Right renal cortex interstitium (tissue), 3 donors: ENCODE measurements at places on chromosomes 5 and 9.

DNA sequence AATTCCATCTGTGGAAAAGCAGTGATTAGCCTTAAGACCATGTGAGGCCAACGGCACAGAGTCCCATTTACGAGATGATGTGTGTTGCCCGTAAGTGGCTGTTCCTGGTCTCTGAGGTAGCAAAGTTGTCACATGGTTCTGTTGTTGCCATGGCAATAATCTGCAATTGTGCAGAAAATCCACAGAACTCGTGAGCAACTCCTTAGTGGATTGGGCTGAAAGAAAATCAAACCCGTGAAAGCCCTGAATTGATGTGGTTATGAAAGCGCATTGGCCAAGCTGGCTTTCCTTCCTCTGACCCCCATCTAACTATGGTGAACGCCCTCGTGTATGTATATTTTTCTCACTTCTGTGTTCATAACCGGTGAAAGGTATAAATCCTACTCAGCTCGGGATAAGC lies 614.7 kb downstream of the EBF1 start:
- no peak for DNase-seq

DNA sequence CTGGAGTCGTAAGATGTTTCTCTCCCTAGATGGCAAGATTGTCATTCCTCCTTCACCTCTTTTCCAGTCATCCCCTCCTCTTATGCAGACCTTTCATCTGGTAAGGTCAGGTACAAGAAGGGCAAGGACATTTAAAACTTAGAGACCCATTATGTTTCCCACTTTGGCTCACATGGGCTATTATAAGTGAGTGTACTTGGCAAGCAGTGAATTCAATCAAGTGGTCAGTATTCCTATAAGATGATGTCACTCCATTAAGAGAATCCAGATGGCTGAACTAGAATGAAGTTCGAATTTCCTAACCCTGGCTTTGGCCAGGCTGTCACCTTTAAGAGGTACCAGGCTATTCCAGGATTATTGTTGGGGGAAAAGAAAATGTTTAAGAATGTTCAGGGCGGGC lies 32.2 kb downstream of the ZNF131 start:
- no peak for DNase-seq

GRCh38 chr9:3337515-3338225 lies 188.1 kb downstream of the RFX3 start:
- no peak for DNase-seq

GRCh38 chr5:73625944-73626811 lies at the start of gene ARHGEF28:
ARHGEF28 (plus strand) TSS chr5:73626196; CDS start chr5:73684852, 58,656 bp downstream.
- DNase-seq = no peak

DNA sequence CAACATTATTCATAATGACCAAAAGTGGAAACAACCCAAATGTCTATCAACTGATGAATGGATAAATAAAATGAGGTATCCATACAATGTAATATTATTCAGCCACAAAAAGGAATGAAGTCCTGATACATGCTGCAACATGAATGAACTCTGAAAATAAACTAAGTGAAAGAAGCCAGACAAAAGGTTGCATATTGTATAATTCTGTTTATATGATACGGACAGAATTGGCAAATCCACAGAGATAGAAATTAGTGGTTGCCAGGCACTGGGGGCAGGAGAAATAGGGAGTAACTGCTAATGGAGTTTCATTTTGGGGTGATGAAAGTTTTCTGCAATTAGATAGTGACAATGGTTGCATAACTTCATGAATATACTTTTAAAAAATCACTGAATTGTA lies 47.0 kb downstream of the KIF24 start:
- DNase-seq = no peak

- no peak for DNase-seq
Measured at GRCh38 chr9:114484215-114484853, 20.9 kb downstream of the WHRN start.

DNA sequence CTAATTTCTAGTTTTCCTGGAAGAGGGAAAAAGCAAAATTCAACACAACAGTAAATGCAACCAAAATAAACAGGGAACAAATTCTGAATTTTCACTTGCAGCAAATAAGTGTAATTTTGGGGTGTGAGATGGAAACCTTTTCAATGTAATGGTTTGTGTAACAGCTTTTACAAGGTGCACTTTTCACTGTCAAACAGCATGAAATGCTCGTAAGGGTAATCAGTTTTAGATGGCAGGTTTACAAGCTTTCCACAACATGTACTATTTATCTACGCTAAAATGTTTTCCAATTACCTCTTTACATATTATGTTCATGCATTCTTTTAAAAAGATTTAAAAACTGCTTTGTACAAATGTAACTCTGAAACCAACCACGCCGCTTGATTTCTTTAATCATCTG lies 115.3 kb downstream of the RFX3 start:
- DNase-seq = no peak
